ENCODE measurements at places on chromosomes 3 and 15.

GRCh38 chr3:111956449-111956848 lies 22.4 kb upstream of the ABHD10 start:
- no peak for DNase-seq

DNA sequence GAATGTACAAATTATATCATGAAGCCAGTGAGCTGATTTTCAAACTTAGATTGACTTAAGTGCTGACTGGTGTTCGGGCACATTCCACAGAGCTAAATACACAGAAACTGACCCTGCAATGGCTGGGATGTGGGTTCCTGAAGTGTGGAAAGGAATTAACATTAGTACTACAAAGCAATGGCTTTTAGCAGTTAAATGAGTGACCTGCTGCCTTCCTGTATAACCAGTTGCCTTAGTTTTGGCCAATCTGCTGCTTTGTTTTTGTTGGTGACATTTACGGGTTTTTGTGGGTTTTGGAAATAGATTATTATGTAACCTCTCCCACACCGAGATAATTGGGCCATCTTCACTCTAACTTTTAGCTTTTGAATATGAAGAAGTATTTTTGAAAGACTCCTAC lies 2.4 kb upstream of the SKIC8 start:
- no peak for DNase-seq

DNA sequence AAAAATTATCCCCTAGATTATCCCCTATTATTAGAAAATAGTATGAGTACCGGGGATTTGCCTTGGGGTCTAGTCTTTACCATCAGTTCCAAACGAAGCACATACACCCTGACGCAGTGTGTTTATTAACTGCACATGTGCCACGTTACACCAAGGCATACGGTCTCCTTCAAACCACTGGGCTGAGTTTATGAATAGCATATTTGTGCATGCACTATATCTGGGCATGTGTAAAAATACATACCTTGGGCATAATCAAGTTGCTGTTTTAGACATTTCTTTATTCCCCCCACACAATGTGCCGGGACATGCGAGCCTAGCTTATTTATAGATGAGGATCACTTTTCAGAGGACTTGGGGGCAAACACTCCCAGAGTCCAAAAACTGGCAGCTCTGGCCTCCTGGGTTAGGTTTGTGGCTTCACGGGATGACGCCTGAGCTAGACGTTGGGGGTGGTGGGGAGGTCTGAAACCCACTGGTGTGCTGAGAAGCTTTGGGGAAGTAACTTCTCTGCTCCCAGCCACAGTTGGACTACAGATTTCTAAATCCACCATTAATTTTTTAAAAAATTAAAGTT lies 16.2 kb downstream of the IGDCC4 start:
- no peak for DNase-seq

DNA sequence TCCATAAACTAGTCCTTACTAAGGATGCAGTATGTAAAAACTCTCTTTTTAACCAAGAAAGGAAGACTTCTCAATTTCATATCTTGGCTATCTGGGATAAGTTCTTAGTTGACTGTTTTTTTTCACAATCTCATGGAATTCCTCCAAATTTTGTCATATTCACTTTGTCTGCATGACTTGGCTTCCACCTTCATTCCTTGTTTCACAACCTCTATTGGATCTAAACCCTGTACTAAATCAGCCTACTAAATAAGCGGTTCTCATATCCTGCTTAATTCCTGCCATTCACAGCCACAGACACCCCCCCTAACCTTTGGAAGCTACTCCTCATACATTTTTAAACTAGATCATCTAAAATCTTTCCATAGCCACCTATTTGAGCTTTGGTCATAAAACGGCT lies 370.6 kb upstream of the NAALADL2 start:
- no peak for DNase-seq

DNA sequence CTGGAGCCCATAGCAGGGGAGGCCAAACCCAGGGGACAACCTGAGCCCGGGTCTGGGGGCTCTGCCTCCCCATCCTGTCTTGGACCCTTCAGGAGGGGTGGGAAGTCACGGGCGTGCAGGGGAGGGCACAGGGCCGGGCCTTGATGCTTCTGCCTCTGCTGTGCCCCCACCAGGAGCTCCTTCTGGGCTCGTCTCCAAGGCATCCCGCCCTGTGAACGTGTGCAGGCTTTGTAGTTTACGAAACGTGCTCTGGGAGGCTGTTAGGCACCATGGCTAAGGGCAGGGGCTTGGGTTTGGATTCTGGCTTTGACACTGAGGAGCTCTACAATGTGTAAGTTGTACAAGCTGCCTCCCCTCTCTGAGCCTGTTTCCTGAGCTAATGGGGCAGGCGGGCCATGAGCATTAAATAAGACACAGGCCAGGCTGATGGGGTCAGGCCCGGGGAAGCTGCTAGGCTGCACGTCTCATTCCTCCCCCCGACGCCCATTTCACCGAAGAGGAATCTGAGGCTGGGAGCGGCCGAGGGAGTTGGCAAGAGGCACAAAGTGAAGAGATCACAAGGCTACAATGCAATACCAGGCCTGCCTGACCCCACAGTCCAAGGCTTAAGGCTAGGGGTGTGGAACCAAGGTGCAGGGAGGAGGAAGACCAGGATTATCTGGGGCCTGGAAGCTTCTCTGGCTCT lies 19.6 kb downstream of the PLXND1 start:
- DNase-seq: no peak

GRCh38 chr15:38085114-38085513 lies 150.7 kb downstream of the TMCO5A start:
- no peak for DNase-seq

GRCh38 chr3:106339551-106339950 lies 470.7 kb upstream of the CBLB start:
- no peak for DNase-seq

- no peak for DNase-seq
Measured at GRCh38 chr15:79092382-79092781, 1.8 kb upstream of the RASGRF1 start.

DNA sequence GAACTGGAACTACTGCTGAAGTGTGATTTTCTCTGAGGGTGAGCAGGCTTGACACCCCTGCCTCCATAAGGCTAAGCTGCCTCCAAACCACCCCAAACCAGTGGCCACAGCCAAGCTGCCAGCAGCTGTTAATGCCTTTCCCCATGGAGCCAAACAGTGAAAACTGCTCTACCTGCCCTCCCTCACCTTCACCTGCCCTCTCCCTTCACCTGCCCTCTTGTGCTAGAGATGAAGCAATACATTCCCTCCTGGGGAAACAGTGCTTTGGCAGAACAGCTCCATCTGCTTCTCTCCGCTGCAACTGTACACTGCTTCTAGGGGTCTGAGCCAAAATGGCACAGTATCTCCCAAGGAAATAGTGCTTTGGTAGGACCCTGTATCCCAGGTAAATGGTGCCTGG lies 374.1 kb downstream of the FHIT start:
- DNase-seq: no peak

- DNase-seq: no peak
Measured at GRCh38 chr15:74545086-74545485, 4.1 kb downstream of the ARID3B start.

DNA sequence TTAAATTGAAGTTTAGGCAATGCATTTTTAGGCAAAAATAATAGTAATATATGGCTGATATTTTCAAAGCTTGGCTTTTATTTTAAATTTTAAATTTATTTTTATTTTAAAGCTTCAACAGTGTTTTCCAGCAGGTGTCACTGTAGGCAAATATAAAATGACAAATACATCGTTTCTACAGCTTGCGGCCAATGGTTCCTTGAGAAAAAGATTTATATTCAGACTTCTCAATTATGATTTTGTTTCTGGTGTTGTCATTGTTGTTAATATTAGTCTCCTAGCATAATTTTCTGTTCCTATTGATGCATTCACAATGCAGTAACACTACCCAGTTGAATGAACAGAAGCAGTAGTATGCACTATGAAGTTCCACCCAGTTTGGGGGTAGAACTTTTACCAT lies 220.7 kb upstream of the DNAJC19 start:
- no peak for DNase-seq

DNA sequence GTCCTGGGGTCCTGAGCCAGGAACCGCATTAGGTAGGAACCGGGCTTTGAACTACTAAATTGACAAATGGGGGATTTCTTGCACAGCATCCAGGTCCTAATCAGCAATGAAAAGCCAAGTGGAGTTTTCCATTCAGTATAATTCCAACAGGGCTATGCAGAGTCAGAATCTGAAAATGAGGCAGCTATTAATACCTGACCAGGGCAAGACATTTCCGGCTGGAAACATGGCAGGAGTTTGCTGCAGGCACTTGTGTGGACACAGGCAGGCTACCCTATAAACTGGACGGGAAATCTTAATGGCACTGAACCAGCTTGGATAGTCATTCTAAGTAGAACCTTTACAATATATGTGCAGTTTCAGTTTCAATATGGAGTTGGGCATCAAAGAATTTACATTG lies 553.1 kb downstream of the FGF12 start:
- no peak for DNase-seq

DNA sequence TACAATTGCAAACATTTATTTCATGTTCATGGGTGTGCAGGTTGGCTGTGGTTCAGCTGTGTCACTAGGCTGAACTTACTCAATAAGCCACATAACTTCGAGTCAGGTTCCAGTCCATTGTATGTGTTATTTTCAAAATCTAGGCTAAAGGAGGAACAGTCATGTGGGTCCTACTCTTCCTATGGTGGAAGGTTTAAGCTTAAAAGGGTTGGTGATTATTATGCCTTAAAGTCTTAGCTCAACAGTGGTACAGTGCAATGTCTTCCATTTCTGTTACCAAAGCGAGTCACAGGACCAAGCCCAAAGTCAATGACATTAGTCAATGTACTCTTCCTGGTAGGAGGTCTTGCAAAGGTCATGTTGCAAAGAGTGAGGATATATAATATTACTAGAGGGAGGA lies 78.2 kb downstream of the ATG7 start:
- DNase-seq: no peak

DNA sequence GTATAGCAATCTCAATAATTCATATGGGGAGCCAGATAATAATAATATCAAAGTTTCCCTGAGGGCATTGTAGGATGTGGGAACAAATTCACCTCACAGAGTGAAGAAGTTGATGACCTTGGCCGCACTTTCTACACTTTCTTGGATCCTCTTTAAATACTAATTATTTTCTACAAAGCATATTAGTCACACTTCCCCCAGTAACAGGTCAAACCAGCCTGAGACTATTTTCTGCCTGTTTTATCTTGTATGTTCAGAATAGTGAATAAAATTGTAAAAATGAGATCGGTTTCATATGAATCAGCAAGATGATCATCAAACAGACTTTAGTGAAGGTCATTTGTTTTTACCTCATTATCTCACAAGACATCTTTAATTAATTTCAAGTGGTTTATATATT lies 2.3 kb upstream of the OR5K3 start:
- no peak for DNase-seq

DNA sequence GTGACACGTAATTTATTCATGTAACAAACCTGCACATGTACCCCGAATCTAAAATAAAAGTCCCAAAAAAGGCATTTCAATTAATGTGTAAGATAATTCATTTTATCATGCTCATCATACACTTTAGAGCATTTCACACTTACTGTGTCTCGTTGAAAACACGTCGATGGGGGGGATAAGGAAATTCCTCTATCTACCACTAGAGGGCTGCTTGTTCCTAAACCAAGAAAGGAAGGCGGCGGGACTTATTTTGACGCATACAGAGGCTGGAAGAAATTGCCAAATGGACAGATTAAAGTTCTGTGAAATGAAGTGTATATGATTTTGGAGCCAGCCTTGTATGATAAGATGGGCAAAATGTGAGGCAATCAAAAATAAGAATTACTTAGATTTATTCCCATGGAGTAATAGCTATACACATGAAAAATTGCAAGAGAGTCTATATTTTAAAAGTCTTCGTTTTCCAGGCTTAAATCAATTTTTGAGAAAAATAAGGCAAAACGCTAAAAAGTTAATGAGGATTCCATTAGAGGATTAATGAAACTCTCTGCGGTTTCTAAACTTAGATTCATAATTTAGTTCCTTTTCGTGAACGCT lies 346.8 kb downstream of the CNTN3 start:
- DNase-seq: no peak

GRCh38 chr3:67624078-67624477 lies 30.3 kb downstream of the SUCLG2 start:
- DNase-seq: no peak

DNA sequence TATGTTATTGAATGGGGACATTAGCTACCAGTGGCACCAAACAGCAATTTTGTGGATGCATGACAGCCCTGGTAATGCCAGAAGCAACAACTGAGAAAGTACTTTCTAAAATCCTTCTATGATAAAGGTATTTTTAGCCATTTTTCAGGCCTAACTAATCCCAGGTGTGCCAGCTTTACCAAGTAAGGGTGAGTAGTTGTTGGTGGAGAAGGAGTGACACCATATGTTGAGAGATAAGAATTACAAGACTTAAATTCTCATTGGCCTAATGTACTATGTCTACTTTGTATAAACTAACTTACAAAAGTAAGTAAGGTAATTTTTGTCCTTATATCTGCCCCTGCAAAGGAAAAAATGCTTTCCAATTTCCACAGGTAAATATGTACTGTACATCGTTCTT lies 4.1 kb upstream of the COX17 start:
- no peak for DNase-seq

- no peak for DNase-seq
Measured at GRCh38 chr3:123283074-123283473, 81.3 kb downstream of the SEC22A start.

GRCh38 chr15:59632714-59633113 lies 21.1 kb downstream of the GCNT3 start:
- DNase-seq: no peak

DNA sequence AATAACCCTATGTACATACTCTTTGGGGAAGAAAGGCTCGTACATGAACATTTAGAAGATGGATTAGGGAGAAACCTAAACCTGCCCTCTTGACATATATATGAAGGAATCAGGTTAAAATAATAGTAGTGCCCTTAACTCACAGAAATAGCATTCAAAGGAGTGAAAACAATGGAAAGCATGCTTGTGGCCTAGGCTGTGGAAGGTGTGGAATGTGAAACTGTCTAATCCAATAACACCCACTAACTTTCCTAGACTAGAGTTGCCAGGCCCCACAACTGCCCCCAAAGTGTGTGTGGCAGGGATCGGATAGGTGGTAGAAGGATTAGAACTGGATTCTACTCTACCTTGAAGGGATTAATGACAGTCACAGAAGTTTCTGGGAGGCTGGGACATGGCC lies 317.4 kb upstream of the LRRFIP2 start:
- DNase-seq: no peak

GRCh38 chr3:36600404-36600803 lies 163.9 kb downstream of the DCLK3 start:
- DNase-seq: no peak

- no peak for DNase-seq
Measured at GRCh38 chr15:99169769-99170311, 65.0 kb downstream of the SYNM start.
